ENCODE measurements at places on chromosomes 6 and 20.

GRCh38 chr20:56723331-56723730, 94.2 kb downstream of the TFAP2C start:
- no peak for DNase-seq

- no peak for DNase-seq
These were observed 437.5 kb downstream of the MMUT start for GRCh38 chr6:49025273-49026240.

- DNase-seq, result no peak
These were observed 91.5 kb downstream of the HIVEP2 start for GRCh38 chr6:142853244-142854180.

GRCh38 chr20:33945391-33946081, 48.2 kb upstream of the RALY start:
- no peak for DNase-seq

DNA sequence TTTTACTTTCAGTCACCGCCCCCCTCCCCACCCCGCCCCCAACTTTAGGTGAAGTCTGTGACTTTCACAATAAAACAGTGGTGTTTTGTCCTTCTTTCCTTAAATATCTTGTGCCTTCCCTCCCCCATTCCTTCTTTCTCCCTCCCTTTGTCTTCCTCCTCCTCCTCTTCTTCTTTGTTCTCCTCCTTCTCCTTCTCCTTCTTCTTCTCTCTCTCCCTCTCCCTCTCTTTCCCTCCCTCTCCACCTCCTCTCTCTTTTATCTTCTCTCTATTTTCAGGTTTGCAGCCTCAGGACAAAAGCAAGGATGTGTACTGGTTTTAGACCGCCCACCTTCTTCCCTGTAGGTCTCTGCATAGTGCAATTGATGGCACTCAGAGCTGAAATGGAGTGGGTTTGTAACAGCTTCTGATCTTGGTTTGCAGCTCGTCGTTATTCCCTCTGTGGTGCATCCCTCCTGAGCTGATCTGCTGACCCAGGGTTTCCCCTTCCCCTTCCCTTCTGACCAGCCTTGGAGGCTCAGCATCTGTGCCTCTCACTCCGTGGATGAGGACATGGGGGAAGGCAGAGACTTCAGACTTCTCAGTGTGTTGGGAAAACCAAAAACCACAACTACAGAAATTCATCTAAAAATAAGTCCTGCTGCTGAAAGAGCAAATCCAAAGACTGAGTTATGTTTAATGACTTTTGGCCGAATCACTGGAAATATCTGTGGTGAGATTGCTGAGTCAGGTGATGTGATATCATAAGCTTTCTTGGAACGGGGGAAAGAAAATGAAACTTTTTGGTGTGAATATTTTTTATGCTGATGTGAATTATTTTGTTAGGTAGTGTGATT, 6.9 kb downstream of the VGLL2 start:
- no peak for DNase-seq

- DNase-seq, result no peak
These were observed 643.8 kb downstream of the HDGFL1 start for GRCh38 chr6:23213193-23213592.

- peak; percentile 35 for DNase-seq
These were observed 622 bp downstream of the SS18L1 start for GRCh38 chr20:62143957-62144825.

- no peak for DNase-seq
These were observed 102.3 kb upstream of the MCHR2 start for GRCh38 chr6:100096341-100096740.

GRCh38 chr6:11920566-11920965, 91.5 kb upstream of the HIVEP1 start:
- no peak for DNase-seq

- DNase-seq, result no peak
These were observed 37.4 kb downstream of the GNAS start for GRCh38 chr20:58889798-58890517.

DNA sequence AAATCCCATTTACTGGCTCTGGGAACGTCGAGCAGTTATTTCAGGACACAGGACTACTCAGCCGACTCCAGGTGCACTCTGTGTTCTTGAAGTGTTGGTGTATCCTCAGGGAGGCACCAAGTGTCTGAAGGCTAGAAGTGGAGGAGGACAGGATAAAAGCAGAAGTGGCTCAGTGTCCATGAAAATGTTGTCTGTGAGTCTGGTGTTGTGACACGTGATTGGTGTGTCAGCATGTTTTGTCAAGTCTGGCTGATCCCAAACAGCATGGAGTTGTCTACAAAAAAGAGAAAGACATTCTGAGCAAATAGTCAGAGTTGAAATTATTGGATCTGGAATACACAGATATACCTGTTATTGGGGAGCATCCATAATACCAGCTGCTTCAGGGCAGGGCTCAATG, 30.3 kb downstream of the SCGN start:
- no peak for DNase-seq

DNA sequence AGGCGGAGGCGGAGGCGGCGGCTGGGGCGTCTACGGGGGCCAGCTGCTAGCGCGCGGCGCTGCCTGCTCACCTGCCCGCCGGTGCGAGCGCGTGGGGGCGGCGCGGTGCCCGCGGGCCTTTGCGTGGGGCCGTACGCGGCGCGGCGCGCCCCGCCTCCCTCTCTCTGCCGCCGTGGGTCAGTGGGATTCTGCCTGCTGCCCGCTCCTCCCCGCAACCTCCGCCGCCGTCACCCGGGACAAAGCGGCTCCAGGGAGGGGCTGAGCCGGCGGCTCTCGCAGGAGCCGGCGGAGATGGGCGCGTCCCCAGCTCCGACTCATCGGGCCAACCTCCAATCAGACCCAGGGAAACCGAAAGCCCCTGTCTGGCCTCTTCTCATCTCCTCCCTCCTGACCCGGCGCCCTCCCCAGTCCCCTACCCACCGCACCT, at the start of gene RCAN2:
Gene RCAN2, minus strand, starts transcription at position 249 of the 427 bp plus-strand sequence.
- peak; percentile 7 for DNase-seq

DNA sequence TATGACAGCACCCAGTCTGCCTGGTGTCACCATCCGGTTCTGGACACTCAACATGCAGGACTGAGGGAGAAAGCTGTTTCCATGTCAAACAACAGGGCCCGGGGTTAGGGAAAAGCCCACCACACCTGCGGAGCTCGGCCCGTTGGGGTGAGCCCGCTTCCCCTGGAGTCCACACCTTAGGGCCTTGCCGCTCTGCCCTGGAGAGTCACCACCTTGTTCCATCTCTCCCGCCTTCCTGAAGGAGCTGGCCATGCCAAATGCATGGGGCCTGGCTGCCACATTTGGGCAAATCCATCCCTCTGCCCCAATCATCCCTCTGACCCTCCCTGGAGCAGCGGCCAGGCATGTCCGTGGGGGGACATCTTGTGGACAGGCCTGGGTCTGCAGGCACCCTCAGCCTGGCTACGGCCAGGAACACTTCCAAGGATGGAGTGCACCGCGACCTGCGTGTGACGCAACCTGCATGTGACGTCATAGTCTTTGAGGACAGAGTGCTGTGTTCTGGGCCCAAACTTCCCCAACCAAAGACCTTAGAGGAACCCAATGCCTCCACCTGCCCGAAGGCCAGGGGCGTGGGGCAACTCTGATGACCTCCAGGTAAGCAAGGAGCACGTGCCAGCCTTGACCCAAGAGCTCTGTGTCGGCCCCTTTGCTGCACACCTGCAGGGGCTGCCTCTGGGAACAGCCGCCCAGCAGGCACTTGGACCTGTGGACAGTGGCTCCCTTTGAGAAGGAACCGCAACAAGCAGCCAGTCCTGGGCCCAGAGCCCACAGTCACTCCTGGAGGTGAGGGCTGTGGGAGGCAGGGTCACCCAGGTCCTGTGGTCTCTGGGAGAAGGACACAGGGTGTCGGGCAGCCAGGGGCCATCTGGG, 1.7 kb downstream of the CABLES2 start:
- DNase-seq, result no peak

DNA sequence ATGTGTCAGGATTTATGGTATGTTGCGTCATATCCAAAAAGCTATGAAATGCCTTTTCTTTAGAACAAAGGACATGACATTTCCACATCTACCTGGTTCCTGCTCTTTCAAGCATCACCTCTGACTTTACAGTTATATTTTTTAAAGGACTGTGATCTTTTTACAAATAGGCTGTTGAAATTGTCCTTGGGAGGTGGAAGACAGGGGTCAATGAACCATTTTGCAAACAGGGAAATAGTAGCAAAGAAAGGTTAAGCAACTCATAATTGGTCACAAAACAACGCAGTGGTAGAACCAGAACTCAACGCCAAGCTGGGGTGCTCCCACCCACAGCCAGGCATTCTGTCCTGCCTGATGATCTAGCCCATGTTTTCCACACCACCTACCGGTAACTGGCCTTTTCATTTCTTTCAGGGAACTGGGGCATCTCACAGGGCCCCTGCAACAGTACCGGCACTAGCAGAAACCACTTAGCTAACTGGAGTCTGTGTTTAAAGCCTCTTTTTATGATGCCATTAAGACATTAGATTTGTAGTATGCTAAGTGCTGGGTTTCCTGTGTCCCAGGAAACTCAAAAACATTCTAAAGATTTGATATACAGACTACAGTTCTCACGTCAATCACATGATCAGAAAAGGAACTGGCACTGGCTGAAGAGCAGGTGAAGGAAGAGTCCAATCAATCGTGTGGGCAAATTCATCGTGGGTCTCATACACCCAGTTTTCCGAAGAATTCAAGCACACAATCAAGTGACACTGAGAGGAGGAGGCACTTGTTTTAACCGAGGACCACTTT, 13.9 kb downstream of the ZNF217 start:
- DNase-seq, result no peak

- peak; percentile 60 for DNase-seq
These were observed 76.2 kb upstream of the BCLAF1 start for GRCh38 chr6:136365776-136366354.

Measured in CD4-positive, alpha-beta T cell treated with Interferon gamma for 1 hour (primary cell).